Activated CD4-positive, alpha-beta T cell treated with anti-CD3 and anti-CD28 coated beads, Interleukin-2, amount 10 ng/mL, durations not matched to agents 24 days and 14 days (primary cell): ENCODE measurements at places on chromosomes 16 and 17. TPM values are rescaled to one million over a fixed set of nuclear protein-coding genes. Genes with fewer than 3 reads are reported as not detected.

- no peak for DNase-seq
Measured at GRCh38 chr17:80087346-80088265, 13.8 kb upstream of the GAA start.

DNA sequence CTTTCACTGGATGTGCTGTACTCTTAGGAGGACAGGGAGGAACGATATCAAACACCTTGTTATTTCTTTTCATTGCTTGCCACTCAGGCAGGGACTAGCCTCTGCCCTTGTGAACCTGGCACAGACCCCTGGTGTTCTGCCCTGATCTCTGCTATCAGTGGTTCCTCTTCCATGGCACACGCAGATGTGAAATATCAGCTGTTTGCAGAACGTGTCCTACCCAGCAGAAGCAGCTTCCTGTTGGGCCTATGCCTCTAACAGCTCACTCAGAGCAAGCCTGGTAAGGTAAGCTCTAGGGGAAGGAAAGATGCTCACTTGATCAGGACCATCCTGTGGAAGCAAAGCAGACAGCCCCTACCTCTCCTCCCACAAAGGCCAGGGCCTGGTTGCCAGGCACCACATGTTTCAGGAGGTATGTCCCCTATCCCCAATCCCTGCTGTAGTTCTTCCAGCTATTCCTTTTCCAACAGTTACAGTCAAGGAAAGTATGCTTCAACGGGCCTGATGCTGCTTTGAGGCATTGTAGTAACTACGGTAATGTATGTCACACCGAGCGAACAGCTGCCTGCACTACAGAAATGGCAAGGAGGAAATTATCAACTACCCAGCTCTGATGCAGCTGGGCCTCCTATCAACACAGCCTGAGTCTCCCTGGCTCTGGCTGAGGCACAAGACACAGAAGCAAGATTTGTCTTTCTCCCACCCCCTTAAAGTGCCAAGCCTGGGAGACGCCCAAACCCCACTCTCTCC, 41.3 kb upstream of the GFOD2 start:
- no peak for DNase-seq

- DNase-seq = peak; percentile 82
Measured at GRCh38 chr16:66408163-66409048, 18.7 kb upstream of the BEAN1 start.

GRCh38 chr17:45820052-45820780, 24.5 kb upstream of the SPPL2C start:
- DNase-seq = no peak

DNA sequence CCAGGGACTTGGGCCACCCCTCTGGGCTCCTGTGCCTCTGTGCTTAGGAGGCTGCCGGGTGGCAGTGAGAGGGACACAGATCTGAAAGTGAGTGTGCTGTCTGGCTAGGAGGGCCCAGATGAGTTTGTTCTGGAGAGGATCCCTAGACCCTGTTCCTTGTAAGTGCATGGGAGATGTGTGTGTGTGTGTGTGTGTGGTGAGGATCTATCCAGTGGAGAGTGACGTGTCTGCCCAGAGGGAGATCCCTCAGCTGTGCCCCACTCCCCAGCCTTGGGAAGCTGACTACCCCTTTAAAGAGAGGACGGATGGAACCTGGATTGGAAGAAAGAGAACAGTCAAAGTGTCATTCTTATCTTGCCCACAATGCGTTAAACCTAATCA, 25.5 kb upstream of the CDC42EP4 start:
- DNase-seq = no peak

GRCh38 chr16:54253118-54253517, 33.5 kb downstream of the IRX3 start:
- no peak for DNase-seq

- peak; percentile 54 for DNase-seq
Measured at GRCh38 chr16:53374800-53375199, 59.5 kb upstream of the RBL2 start.

GRCh38 chr17:31089471-31089870, 5.3 kb upstream of the NF1 start:
- DNase-seq = no peak

CRISPLD2 gene
- total RNA-seq = 0.19 and 0.26 TPM in 2 replicates

CASKIN2 gene
- 1.4 and 1.6 TPM in 2 replicates for total RNA-seq
